Spleen (tissue), 13 donors: ENCODE measurements at places on chromosomes 5 and 9. TPM values are rescaled to one million over a fixed set of nuclear protein-coding genes. Genes with fewer than 3 reads are reported as not detected.

The EFNA5 gene
- total RNA-seq: 3.7 TPM

The SYK gene
- total RNA-seq: 149 TPM

The LCN1 gene
- total RNA-seq: not detected

DNA sequence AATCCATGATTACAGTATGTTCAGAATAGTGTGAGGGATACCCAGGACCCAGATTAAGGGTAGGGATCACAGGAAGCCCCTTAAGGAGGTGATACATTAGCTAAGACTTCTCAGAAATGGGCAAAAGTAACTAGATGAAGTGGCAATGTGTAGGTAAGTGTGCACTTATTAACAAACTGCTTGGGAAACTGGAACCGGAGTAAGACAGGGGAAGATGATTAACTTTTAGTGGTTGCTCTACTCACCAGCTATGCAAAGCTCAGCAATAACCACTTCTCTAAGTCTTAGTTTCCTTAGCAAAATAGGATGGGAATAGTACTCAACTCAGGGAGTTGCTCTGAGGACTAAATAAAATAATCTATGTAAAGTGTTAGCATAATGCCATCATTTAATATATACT, 182.2 kb downstream of the MCTP1 start:
- DNase-seq: no peak
- H3K4me3 ChIP-seq: no peak overlapping the region
- no peaks in the 10 kb centered on the region for H3K36me3 ChIP-seq
- no peak overlapping the region for H3K27ac ChIP-seq
- H3K27me3 ChIP-seq: no peaks in the 10 kb centered on the region

The PCDHB11 gene
- 3.0 TPM for total RNA-seq

The MBLAC2 gene
- 4.8 TPM for total RNA-seq
